ENCODE measurements at places on chromosomes 3 and 15.

DNA sequence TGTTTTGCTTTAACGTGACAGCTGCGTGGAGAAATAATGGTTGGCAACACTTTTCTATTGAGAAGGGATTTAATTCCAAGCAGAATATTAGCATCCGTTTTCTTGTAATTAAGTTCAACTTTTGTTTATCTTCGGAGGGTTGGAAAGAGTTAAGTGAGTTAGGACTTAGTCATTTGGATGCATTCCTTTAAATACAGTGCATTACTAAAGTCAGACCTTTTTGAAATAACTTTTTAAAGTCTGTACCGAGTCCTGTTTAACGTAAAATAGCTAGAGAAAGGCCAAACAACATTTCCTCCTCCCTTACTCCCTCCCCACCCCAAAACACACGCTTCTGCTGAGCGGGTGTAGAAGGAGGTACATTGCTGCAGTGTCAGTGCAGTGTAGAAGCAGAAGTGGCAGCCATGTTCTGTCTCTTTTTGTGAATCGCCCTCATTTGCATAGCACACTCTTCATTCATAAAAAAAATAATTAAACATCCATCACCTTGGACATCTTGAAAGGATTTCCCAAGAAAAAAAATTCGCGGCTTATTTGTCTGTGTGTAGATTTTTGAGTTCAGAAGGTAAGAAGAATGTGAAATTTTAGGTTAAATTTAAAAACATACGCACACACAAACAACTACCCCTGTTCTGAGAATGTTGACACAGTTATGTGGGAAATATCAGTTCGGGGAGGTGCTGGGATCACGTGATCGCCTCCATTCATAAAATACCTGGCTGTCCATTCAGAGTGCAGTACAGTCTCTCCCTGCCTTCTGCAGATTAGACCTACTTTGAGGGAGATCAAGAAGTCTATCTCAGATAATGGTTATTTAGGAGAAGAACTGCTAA, 1.6 kb downstream of the SPRED1 start:
- DNase-seq = peak; percentile 45

- DNase-seq = no peak
Measured at GRCh38 chr15:96052572-96053030, 277.9 kb upstream of the NR2F2 start.

DNA sequence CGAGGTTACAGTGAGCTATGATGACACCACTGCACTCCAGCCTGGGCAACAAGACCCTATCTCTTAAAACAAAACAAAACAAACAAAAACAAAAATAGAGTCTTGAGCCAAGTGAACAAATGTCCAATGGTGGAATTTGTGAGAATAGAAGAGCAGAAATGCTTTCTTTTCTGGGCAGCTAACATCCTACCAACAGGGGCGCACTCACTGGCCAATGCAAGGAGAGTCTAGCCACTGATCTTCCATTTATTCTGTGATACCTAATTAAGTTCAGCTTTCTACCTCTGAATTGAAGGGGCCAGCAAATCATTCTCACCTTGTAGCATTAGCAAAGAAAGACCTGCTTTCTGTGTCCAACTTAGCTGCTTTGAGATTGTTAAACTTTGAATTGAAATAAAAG, 301.9 kb upstream of the NR2F2 start:
- DNase-seq = no peak

GRCh38 chr3:124934577-124934976, at the start of gene MUC13:
Gene MUC13, minus strand, starts transcription at chr3:124934751. Its CDS starts 39 bp downstream, at chr3:124934712.
- no peak for DNase-seq

DNA sequence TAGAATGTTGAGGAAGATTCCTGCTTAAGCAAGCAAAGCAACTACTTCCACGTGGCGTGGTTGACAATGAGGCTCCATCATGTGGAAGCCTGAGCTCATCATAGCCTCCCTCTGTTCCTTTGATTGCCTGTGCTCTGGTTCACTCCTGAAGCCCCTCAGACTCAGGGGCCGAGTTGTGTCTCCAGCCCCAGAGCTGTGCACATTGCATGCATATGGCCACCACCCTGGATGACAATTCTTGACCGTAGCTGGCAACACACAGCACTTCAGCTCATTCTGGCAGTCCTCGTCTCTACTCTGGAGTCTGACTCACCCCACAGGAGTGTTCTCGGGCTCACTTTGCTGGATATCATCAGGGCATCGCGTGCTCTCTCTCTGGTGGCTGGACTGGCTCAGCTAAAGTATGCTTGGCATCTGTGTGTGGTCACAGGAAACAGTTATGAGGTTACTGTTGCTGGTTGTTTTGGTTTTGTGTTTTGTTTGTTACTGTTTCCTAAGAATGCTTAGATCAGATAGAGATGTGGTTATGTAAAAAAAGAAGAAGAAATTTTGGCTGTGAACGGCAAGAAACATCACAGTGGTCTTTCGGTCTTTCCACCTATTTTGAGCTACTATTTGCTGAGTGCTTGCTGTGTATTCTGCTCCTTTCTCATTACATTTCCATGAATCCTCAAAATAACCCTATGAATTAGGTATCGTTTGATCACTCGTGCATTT, 41.6 kb upstream of the MRPS22 start:
- DNase-seq = no peak

GRCh38 chr3:152381881-152382295, 113.2 kb downstream of the MBNL1 start:
- no peak for DNase-seq

GRCh38 chr3:183188895-183189462, 26.4 kb upstream of the LAMP3 start:
- peak; percentile 50 for DNase-seq

DNA sequence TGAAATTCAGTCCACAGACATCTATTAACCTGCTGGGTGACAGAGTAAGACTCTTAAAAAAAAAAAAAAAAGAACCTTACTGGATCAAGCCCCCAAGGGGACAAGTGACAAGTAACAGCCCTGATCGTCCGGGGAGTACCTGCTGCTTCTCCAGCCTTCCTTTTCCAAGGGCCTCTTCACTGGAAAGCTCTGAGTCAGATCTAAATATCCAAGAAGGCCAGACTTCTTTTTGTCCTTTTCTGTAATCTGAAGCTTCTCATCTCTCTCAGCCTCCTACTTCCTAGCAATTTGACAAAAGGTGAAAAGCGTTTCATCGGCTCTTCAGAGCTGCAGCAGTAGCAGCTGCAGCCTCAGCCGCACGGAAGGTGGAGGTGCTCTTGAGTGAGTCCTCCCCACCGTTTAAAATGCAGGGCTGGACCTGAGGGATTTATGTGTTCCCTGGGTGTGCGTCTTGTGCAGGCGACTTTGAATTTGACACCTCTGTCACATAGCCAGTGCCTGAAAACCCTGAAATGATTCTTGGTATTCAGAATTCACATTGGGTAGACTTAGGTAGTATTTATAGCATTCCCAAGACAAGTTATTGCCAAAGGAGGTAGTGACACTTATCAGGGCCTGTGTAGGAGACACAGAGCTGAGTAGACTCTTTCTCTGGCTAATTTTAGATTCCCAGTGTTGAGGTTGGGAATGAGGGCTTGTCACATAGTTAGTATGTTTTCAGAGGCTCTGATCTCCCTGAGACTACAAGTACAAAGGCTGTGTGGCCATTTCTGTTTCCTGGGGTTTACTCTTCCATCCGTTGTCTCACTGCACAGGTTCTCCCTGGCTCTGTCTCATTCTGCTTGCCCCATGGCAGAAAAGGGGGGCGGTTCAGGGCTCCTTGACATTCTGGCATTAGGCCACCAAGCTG, 291.2 kb upstream of the C2CD4B start:
- DNase-seq = no peak

DNA sequence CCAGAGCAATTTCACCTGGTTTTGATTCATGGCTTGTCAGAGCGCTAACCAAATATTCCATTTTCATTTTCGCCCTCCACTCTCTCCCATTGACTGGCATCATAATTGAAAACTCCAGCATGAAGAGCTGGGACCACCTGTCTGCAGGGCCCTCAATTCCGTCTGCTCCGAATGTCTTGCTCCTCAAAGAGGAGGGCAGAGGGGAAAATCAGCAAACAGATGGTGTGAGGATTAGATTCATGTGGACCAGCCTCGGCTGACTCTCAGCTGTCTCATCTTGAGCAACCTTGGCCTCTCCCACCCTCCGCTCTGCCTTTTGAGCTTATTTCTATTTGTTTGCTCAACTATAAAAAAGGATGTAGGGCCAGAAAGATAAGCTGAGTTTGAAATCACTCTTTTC, 512.2 kb upstream of the PPP2R3A start:
- DNase-seq = no peak

Measured in BE2C (cell line).